GM10248 (cell line): ENCODE measurements at places on chromosomes 6 and 20.

DNA sequence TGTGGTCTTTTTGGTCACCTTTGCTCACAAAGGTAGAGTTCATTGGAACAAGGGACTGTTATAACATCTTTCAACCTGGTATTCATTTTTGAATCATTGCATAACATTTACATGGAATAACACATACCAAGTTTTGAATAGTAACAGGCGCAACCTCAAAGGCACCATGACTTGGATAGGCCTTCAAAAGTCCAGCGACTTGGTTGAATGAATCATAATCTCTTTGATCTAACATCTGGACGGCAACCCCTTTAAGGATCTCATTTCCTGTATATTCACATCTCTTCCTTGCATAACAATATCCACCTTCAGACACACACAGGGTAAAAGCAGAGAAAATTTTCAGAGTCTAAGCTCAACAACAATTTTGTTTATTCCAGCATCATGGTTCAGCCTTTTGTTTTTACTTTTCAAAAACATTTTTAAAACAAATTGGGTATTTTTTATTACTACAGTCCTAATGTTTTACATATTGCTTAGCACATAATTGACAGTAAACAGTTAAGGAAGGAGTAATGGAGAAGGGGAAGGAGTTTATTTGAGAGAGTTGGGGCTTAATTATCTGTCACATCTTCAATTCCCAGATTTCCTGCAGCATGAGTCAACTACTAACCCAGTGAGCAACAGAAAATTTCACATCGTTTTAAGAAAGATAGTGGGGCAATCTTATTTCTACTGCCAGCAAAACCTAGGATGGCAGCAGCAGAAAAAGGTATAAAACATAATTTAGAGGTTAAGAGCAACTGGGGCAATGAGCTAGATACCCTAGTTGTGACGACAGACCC, 41.8 kb upstream of the F13A1 start:
- no peak for DNase-seq

DNA sequence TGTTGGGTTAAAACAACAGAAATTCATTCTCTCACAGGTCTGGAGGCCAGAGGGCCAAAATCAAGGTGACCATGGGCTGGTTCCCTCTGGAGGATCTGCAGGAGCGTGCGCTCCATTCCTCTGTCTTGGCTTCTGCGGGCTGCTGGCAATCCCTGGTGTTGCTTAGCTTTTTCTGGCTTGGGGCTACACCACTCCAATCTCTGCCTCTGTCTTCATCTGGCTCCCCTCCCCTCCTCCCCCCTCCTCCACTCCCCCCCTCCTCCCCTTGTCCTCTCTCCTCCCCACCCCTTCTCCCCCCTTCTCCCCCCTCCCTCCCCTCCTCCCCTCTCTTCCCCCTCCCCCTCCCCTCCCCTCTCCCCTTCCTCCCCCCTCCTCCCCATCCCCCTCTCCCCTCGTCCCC, 321.3 kb upstream of the ARID1B start:
- no peak for DNase-seq

DNA sequence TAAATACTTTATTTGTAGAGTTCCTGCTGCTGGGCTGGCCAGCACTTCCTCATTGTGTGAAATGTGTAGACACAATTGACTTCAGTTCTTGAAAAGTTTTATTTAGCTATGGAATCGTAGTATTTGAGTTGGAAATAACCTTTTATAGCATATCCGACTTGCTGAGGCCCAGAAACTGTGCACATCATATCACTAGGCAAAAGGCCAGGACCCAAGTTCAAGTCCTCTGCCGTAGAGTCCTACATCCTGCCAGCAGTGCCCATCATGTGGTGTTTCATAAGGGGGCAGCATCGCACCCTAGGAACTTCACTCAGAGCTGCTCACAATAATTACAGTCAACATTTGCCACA, 207.7 kb upstream of the SNX9 start:
- DNase-seq: no peak

DNA sequence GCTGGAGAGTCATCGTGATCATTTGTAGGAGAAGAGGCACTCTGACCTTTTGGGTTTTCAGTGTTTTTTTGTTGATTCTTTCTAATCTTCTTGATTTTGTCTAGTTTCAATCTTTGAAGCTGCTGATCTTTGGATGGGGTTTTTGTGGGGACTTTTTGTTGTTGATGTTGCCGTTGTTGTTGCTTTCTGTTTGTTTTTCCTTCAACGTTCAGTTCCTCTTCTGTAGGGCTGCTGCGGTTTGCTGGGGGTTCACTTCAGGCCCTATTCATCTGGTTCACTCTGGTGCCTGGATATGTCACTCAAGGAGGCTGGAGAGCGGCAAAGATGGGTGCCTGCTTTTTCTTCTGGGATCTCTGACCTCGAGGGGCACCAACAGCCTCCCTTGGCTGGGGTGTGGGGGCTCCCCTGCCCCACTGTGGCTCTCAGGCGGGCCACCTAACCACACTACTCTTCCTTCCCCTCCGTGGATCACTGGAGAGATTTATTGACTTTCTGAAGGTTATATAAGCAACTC, 21.5 kb upstream of the TMEM244 start:
- no peak for DNase-seq

- no peak for DNase-seq
Measured at GRCh38 chr6:14002176-14002947, 77.6 kb downstream of the RNF182 start.

- no peak for DNase-seq
Measured at GRCh38 chr6:105874835-105875626, 211.1 kb upstream of the PRDM1 start.

- DNase-seq: no peak
Measured at GRCh38 chr20:16271450-16271849, 301.8 kb downstream of the KIF16B start.

DNA sequence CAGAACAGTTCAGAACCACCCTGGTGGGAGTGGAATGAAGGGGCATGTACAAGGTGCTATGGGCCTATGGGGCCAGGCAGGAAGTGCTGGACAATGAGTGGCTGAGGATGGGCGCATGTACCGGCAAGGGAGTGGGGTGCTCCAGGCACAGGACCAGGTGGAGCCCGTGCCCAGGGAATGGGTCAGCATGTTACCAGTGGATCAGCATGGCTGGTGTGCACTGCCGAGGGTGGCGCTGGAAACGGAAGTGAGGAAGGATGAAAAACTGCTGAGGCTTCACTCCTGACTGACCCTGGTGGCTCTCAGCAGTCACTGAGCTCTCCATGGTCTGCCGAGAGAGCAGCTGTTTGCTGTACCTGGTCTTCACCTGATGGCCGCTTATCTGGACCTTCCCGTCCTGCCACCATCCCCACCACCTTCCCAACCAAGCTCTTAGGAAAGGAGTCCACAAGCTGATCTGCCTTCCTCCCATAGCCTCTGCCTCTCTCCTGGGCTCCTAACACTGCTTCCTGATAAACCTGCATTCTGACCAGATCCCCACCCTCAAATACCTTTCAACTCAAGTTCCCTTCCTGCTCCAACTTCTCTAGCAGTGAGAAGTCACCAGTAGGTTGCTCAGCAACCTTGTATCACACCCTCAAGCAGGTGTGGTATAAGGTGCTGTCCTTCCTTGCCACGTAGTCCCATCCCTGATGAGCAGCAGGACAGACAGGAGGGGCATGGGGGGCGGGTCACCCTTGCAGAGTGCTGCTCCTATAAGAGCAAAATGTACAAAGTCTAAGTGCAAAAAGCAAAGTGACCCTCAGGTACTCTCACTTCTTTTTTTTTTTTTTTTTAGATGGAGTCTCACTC, 7.1 kb downstream of the UQCC2 start:
- no peak for DNase-seq

DNA sequence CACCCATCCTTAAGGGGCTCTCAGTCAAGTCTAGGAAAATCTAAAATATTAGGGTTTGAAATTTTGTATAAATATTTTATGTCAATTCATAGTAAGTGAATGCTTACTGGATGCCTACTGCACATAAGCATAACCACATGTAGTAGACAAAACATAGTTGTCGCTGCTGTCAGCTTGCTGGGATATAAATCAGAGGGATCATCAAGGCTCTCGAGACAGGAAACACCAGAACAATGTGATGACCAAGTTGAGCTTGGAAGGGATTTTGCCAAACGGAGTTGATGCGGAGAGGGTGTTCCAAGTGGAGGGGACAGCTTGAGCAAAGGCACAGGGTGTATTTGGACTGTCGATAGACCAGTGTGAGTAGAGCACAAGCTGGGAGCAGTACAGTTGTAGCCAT, 105.8 kb upstream of the SUPT3H start:
- DNase-seq: no peak

GRCh38 chr6:53154794-53155193, 6.2 kb upstream of the GCM1 start:
- DNase-seq: no peak

DNA sequence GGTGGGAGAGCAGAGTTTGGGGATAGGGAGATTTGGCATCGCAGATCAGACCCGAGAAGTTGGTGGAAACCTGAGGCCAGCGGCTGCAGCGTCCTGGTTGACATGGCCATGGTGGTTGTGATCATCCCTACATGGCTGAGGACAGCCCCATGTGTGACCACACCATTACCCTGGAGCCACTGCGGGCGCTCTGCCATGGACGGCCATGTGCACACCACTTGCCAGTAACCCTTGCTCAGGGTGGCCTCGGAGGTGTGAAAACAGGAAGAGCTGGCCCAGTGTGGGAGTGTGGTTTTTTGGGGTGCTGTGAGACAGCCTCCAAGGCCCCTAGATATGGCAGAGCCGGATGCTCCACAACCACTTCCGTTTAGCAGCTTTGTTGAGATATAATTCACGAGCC, 64.4 kb downstream of the TMEM242 start:
- no peak for DNase-seq

DNA sequence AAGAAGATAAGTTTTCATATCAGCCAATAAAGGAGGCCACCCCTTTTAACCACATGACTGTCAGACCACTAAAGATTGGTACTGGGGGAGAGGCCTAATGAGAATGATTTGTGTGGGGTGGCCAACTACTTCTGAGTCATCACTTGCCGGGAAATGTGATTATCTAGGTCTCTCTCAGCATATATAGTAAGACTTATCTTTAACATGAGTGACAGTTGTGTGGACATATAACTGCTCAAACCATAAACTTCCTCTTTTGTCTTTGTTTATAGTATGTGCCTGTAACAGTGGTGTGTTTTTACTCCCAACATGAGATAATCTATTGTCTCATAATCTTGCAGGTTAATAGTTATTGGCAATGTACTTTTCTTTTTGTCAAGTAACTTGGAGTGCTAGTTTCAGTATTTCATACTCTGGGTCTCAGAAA, 312.4 kb downstream of the CDKAL1 start:
- DNase-seq: peak; percentile 18

GRCh38 chr6:119234457-119234856, 115.1 kb downstream of the MAN1A1 start:
- DNase-seq: no peak

- DNase-seq: no peak
Measured at GRCh38 chr20:23313271-23313670, 37.3 kb upstream of the NXT1 start.

DNA sequence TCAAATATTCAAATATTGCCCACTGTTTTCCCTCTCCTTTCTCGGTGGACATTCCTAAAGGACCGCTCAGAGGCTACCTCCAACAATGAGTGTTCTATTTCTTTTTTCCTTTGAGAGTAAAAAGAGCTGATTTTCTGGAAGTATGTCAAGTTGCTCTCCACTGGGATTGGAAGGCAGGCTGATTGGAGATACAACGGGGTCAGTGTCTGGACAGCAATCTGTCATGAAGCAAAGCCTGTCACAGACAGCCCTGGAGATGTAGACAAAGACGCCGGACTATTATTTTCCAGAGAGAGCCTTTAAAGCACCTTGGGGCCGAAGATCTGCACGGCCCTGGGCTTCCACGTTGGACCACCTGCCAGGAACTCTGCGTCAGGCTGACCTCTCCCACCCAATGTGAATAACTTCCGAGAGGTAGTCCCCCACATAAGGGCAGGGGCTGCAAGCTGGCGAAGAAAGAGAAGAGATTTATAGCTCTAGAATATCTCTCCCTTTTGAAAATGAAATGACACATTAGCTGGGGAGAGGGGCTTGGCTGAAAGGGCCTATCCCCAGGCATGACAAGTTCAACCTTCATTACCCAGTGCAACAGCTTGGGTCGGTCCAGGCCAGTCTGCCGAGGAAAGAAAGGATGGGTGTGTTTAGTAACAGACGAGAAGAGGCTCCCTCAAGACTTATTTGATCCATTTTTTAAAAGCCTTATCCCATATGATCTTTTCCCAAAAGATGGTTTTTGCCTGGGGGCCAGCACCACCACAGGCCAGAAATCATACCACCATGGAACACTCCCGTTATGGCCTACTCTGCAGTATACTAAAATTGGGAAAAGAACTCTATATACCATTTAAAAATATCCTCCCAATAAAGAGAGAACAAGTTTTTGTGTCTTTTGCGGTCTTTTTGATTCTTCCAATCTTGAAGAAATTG, 131.1 kb downstream of the OLIG3 start:
- no peak for DNase-seq

- DNase-seq: no peak
Measured at GRCh38 chr6:13990796-13991195, 66.0 kb downstream of the RNF182 start.

- DNase-seq: no peak
Measured at GRCh38 chr20:5356941-5357340, 40.2 kb upstream of the PROKR2 start.

DNA sequence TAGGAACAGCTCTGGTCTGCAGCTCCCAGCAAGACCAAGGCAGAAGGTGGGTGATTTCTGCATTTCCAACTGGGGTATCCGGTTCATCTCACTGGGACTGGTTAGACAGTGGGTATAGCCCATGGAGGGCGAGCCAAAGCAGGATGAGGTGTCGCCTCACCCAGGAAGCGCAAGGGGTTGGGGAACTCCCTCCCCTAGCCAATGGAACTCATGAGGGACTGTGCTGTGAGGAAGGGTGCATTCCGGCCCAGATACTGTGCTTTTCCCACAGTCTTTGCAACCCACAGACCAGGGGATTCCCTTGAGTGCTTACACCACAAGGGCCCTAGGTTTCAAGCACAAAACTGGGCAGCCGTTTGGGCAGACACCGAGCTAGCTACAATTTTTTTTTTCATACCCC, 21.8 kb downstream of the HDDC2 start:
- DNase-seq: no peak

- no peak for DNase-seq
Measured at GRCh38 chr6:45655745-45656476, 278.2 kb upstream of the SUPT3H start.

DNA sequence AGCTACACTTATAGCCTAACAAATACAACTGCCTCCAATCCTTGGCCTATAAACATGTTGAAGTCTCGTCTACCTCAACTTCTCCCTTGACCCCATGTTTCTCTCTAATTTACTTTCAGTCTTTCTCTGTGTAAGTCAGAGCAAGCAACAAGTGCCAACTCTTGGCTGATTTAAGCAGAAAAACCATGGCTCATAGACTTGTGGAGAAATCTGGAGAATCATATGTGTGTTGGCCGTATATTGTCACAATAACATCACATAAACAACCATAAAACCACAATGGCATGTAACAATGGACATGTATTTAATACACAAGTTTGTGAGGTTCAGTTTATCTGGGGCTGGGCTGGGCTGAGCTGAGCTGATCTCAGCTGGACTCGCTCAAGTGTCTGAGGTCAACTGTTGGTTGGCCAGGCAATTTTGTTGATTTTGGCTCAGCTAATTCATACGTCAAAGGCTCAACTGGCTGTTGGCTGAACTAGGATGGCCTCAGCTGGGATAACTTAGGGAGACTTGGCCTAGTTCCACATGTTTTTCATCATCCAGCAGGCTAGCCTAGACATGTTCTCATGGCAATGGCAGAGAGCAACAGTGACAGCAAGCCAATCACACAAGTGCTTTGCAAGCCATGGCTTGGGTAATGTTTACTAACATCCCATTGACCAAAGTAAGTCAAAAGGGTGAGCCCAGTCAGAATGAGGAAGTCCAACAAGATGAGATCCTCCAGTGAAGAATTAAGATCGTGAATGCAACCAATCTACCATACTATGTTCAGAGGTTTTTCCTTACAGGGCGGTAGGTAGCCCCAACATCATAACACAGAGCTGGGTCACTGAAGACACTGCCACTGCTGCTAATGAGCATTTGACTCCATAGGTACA, 12.9 kb upstream of the TBC1D22B start:
- no peak for DNase-seq
